Activated CD8-positive, alpha-beta memory T cell treated with anti-CD3 and anti-CD28 coated beads for 4 hours (primary cell): ENCODE measurements at places on chromosomes 12 and 14.

DNA sequence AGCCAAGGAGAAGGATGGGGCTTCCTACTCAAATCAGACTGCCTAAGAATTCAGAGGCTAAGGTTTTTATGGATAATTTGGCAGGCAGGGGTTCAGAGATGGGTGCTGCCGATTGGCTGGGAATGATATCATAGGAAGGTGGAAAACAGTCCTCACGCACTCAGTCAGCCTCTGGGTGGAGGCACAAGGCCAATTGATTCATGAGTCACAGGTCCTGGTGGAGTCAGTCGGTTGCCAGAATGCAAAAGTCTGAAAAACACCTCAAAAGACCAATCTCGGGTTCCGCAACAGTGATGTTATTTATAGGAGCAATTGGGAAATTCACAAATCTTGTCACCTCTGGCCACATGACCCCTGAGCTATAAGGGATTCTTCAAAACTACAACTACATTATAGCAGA, 105.5 kb downstream of the GXYLT1 start:
- DNase-seq, result no peak

DNA sequence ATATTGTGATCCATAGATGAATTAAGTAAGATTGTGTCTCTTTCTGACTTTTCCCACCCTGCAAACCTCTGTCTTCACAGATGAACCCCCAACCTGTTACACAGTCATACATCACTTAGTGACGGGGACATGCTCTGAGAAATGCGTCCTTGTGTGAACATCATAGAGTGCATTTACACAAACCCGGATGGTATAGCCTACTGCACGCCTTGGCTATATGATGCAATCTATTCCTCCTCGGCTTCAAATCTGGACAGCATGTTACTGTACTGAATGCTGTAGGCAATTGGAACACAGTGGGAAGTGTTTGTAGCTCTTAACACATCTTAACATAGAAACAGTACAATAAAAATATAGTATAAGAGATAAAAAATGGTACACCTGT, 7.4 kb upstream of the TESPA1 start:
- DNase-seq, result no peak

DNA sequence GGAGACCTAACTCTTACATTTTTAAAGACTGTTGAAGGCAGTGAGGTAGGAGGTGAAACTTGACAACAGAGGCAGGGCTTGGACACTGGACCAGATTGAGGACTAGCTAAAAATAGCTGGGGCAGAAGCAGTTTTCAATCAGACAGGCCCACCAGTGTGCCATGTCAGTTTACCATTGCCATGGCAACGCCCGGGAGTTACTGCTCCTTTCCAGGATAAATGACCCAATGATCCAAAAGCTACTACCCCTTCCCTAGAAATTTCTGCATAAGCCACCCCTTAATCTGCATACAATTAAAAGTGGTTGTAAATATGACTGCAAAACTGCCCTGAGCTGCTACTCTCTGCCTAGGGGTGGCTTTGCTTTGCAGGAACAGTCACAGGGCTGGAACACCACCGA, 53.2 kb upstream of the PKP2 start:
- no peak for DNase-seq

DNA sequence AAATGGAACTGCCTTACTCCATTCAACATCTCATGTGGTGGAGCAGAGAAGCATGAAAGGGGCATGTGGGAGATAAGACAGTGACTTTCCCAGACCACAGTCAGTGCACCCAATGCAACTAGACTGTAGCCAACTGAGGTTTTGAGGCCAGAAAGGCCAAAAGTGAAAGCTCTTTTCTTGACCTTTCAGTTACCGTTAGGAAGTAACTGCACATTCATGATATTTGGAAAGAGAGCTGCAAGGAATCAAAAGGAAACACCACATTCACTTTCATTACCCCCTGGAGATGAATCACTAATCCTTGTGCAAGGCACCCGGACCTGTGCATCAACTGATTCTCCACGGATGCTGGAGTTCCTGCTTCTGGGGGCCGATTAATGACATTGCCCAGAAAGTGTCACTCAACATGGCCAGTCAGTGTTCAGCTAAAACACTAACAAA, 72.9 kb upstream of the ELK3 start:
- no peak for DNase-seq

DNA sequence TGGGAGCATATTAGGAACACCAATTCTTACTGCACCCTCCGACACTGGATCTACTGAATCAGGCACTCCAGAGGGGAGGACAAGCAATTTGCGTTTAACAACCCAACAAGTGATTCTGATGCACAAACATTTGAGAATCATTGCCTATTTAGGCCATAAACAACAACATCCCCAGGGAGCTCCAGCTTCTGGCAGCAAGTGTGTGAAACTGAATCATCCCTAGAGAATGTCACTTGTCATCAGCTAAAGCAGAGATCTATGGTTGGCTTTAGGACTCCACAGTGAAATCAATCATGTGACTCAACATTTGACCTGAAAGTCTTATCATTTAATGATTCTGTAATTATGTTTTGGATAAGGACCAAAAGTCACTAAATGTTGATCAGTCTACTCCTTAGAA, 505.0 kb upstream of the FLRT2 start:
- DNase-seq, result no peak

DNA sequence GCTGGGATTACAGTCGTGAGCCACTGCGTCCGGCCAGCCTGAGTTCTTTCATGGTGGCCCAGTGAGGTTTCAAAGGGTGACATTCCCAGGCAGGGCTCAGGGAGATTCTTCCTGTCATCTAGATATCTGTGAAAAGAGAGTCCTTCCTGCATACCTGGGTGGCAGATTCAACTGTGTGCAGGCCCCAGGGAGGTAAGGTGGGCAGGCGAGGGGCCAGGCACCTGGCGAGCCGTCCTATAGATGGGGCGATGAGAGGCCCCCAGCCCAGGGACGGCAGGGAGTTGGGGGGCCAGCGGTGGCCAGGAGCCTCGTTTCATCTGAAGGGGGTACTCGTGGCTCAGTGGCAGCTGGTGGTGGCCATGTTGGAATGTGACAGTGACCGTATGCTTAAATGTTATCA, 7.1 kb upstream of the EP400 start:
- DNase-seq, result no peak

- no peak for DNase-seq
Observed at GRCh38 chr12:98419081-98419794, 96.2 kb upstream of the TMPO start.

DNA sequence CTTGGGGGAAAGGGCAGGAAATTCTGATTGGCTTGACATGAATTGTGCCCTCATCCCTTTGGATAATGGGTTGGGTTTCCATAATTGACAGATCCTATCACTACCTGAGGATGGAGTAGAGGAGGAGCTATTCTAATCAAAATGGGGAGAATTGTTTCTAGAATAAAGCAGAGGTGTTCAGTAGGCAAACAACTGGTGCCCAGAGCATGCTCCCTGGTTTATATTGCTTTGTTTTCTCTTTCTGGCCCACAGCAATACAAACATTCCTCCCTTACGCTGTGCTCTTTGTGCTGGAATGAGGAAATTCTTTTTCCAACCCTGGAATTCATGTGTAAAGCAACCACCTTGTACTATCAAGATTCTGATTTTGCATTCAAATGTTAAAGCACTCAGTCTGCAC, 147.4 kb downstream of the RASSF9 start:
- no peak for DNase-seq

DNA sequence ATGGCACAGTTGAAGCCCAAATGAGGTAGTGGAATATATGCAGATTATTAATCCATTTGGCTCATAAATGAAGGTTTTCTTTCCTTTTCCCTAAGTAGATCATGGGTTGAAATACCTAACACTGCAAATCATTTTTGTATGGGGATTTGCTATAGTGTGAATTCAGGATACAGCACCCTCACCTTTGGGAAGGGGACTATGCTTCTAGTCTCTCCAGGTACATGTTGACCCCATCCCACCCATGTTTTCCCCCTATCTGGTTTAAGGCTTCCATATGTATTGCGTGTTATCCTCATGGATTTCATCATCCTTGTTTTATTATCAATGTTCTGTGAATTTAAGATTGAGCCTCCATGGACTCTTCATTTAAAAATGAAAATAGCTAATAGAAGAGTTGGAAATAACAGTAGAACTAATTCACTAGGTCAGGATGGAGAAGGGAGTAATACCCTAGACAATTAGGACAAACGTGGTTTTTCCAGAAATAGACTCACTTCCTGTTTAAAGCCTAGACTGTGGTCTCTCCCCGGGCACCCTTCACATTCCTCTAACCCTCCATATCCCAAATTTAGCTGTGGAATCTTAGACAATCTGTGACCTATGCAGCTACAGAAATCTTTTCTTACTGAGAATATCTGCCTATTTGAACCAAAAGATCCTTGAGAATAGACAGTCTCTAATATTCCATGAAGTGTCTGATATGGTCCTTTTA, 56.5 kb downstream of the DAD1 start:
- DNase-seq, result no peak

DNA sequence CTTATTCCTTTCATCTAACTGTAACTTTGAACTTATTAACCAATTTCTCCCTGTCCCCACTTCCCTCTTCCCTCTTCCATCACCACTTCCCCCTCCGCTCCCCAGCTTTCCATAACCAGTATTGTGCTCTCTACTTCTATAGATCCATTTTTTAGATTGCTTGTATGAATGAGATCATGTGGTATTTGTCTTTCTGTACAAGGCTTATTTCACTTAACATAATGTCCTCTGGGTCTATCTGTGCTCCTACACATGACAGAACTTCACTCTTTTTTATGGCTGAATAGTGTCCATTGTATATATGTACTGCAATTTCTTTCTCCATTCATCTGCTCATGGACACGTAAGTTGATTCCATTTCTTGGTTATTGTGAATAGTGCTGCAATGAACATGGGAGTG, 14.4 kb downstream of the ERP27 start:
- DNase-seq, result no peak

DNA sequence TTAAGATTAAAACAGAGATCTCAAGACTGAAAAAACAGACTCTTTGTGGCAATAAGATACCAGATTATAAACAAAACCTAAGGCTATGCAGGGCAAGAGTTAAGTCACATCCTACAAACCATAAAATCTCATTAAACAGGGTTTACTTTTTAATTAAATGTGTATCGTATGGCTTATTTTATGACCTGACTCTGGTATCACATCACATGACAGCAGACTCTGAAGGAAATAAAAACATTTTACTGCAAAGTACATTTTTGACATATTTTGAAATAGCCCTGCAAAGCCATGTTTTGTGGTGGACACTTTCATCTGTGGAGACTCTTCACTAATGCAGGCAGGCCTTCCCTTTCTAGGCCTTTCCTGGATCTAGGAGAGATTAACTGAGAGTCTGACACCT, 327.6 kb upstream of the CLEC14A start:
- DNase-seq, result no peak

- no peak for DNase-seq
Observed at GRCh38 chr12:29589851-29590250, 92.4 kb upstream of the OVCH1 start.

DNA sequence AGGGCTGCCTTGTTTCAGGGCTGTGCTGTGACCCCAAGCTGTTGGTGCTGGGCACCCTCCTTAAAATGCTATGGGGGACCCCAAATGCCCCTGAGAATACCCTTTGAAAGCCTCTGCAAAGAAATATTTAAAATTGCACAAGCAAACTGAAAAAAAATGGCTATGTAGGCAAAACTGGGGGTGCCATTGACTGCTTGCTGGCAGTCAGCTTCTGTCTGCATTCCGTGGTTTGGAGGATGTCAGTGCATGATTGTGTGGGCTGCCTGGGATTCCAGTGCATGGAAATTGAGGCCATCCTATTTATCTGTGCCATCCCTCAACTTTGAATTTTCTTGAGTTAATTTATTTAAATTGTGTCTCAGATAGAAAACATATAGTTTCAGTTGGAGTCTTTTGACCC, 113.7 kb upstream of the RTL1 start:
- no peak for DNase-seq
